ENCODE measurements at places on chromosomes 3 and 15. TPM values are rescaled to one million over a fixed set of nuclear protein-coding genes. Genes with fewer than 3 reads are reported as not detected.

The CORO2B gene
- total RNA-seq: not detected

The IGSF10 gene
- not detected for total RNA-seq

The CPA3 gene
- total RNA-seq: 0.16 TPM

The C3orf85 gene
- total RNA-seq: not detected

The UBAP1L gene
- 2.2 TPM for total RNA-seq

The SNAPC5 gene
- 18.9 TPM for total RNA-seq

The REC114 gene
- not detected for total RNA-seq

The MFGE8 gene
- total RNA-seq: 91.9 TPM

The HRG gene
- not detected for total RNA-seq

The DZIP1L gene
- not detected for total RNA-seq

The LINGO1 gene
- not detected for total RNA-seq

The STAB1 gene
- 0.36 TPM for total RNA-seq

The GHSR gene
- total RNA-seq: not detected

The ITGA11 gene
- 0.27 TPM for total RNA-seq

The CASR gene
- total RNA-seq: not detected

All from activated naive CD4-positive, alpha-beta T cell treated with anti-CD3 and anti-CD28 coated beads, Interleukin-2, amount 50 U/mL, for 72 hours (primary cell).